ENCODE measurements at places on chromosomes 3 and 15.

GRCh38 chr3:176737480-176738110, 459.7 kb downstream of the TBL1XR1 start:
- no peak for DNase-seq

GRCh38 chr15:83081256-83082014, 14.4 kb upstream of the BTBD1 start:
- no peak for DNase-seq

GRCh38 chr15:39392469-39393047, 188.3 kb upstream of the THBS1 start:
- DNase-seq: no peak

DNA sequence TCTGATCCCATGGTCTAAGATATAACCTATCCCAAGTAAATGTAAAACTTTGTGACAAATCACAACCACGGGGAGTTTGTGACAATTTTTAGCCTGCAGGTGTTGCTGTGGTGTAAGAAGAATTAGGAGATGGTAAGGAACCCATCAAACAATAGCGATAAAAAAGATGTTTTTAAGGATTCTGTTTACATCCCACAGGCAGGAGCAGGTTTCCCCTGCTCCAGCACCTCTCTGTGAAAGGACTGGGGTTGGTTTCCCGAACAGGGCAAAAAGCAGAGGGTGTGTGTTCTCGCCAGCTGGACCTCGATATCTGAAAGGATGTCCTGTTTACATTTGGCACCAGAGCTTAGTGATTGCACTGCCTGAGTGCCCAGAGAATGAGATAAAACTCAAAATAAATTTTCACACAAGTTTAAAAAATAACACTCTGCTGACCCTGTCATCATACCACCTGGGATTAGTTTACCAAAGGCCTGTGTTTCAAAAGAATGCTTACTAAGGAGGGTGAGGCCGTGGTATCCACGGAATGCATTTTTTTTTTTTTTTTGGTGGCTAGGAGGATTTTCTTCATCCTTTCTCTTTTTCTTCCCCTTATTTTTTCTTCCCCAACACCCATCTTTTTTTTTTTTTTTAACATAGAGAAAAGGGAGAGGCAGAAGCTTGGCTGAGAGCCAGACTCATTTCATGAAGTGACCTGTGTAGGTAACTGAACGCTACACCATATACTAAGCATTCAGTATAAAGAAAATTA, 151.8 kb upstream of the DPH6 start:
- no peak for DNase-seq

DNA sequence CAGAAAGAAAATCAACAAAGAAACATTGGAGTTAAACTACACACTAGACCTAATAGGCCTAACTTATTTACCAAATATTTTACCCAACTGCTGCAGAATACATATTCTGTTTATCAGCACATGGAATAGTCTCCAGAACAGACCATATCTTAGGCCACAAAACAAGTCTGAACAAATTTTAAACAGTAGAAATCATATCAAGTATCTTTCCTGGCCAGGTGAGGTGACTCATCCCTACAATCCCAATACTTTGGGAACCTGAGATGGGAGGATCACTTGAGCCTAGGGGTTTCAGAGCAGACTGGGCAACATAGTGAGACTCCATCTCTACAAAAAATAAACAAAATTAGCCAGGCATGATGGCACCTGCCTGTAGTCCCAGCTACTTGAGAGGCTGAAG, 18.1 kb upstream of the KPNA4 start:
- DNase-seq: no peak
